ENCODE measurements at places on chromosomes 16 and 17. TPM values are rescaled to one million over a fixed set of nuclear protein-coding genes. Genes with fewer than 3 reads are reported as not detected.

Gene CTNS
- total RNA-seq: 6.2 TPM

DNA sequence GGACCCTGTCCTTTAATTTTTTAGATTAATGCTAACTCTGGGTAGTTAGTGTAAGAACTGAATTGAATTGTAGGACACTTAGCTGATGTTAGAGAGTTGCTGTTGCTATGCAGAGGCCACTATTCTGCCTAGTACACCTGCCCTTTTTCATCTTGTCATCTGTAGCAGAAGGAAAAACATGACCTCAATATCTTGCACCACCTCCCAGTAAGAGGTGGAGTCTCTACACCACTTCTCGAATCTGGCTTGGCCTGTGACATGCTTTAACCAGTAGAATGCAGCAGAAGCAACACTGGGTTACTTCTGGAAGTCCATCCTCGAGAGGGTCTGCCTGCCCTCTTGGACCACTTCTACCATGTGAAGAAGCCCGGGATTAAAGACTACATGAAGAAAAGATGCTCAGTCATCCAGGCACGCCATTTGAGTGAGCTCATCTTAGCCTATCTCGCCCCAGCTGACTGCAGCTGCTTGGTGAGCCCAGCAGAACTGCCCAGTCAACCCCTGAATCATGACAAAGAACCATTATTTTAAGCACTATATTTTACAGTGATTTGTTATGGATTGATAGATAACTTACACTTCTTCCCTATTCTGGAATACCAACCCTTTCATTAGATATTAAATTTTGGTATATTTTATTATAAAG, 153.5 kb downstream of the MYO1D start:
- peak; percentile 33 for DNase-seq

Gene PTX4
- not detected for total RNA-seq

DNA sequence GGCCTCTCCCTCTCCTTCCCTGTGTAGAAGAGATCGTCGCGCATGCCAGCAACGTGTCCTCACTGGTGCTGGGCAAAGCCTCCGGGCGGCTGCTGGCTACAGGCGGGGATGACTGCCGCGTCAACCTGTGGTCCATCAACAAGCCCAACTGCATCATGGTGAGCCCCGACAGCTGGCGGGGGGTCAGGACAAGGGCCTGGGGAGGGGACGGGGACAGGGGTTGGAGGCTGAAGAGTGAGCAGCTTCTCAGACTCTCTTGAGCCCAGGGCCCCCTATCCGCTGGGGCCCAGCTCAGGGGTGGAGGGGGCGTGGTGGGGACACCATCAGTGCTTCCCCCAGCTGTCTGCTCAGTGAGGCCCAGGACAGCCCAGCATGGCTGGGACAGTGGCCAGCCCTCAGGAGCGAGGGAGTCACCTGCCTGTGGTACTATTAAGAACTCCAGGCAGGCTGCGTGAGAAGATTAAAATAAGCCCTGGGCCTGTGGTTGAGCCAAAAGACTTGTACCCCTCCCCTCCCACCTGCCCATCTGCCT, 6.2 kb downstream of the KATNB1 start:
- peak; percentile 41 for DNase-seq

Gene DNAH3
- total RNA-seq: 1.8 TPM

DNA sequence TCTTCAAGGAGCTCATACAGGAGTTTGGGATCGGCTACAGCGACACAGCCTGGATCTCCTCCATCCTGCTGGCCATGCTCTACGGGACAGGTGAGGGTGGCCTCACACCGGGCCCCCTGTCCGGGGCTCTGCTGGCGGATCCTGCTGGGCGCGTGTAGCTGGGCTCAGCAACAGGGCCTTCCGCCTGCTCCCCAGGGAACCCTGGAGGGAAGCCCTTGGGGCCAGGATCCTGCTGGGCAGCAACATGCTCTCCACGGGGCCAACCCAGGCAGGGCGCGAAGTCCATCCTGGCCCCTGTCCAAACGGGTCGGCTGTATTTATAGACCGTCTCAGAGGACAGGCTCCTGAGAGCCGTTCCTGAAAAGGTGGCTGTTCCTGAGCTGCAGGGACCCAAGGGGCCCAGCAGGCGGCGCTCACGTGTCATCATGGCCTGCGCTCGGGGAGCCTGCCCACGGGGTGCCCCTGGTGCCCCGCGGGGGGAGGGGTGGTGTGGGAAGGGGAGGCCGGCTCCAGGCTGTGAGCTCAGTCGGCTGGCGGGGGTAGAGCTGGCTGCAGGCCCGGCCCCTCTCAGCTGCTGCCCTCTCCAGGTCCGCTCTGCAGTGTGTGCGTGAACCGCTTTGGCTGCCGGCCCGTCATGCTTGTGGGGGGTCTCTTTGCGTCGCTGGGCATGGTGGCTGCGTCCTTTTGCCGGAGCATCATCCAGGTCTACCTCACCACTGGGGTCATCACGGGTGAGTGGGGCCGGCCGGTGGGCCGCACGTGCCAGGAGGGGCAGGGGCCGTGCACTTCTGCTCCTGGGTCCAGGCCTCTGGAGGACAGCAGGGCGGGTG, 7.5 kb downstream of the SLC16A3 start:
- DNase-seq: peak; percentile 67

Gene C17orf78
- not detected for total RNA-seq

DNA sequence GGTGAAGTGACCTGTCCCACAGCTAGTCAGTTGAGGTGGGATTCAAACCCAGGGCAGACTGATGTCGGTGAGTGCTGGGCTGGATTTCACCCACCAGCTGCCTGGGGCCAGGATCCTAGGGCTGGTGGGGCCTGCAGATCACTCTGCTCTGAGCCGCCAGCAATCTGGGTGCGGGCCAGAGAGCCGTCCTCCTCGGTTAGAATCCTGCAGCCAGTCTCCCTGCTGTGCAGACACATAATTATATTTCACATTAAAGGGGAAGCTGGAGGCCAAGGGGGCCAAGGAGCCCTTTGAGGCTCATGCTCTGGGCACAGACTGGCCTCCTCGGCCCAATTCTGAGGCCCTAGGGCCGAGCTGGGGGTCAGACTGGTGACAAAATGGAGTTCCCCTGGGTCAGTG, 996 bp upstream of the KCNJ12 start:
- DNase-seq: no peak

DNA sequence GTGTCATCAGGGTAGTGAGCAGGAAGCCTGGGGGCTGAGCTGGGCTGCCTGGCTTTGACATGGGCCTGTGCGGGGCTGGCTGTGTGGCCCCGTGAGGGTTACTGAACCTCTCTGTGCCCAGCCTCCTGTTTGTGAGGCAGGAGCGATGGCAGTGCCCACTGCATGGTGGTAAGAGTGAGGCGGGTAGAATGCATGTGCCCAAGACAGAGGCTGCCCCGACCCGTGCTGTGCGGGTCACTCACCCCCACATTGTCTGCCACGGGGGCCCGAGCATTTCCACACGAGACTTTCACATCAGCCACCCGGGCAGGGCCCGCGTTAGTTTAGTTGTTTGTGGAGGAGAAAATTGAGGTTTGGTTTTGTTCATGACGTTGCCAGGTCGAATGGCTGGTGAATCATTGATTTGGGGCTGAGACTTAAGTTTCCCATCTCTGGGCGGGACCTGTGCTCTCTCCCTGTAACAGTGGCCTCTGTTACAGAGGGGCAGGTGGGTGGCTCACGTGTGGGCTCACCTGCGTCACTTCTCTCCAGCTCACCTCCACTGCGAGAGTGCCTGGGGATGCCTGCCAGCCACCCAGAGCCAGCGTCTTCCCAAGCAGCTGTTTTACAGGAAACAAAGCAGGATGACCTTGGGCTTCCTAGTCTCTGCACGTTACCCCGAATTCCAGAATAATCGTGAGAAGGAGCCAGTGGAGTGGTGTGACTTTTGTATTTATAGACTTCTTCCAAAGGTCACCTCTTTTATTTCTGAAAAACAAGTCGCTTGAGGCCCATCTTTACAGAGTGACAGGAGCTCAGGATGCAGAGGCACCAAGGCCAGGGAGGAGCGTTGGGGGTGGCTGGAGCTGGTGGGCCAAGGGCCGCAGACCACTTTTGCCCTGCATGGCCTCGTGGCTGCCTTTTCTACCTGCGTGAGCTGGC, 150.6 kb downstream of the RPTOR start:
- DNase-seq: no peak

Gene TBC1D3
- not detected for total RNA-seq

GRCh38 chr16:12356632-12357340, 380.3 kb downstream of the SNX29 start:
- no peak for DNase-seq

GRCh38 chr17:28540231-28540630, 12.2 kb downstream of the UNC119 start:
- DNase-seq: no peak

GRCh38 chr17:12773153-12773552, 16.1 kb upstream of the ARHGAP44 start:
- DNase-seq: no peak

DNA sequence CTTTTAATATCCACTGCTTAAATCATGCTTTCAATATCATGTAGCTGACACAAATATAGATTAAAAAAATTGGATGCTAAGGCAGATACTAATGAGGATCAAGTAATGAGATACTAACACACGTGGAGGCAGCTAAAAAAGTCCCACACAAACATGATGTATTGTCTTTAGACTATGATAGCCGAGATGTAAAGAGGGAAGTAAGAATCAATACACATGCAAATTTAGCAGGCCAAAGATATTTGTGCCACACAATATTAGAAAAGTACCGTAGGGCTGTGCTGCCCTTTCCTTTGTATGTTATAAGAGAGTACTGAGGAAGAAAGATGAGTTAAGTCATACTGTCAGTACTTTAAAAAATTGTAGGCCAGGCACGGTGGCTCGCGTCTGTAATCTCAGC, 51.4 kb upstream of the STAC2 start:
- DNase-seq: no peak

- no peak for DNase-seq
Measured at GRCh38 chr16:90047714-90048346, 28.6 kb upstream of the DBNDD1 start.

Data from left ventricle myocardium inferior (tissue), 1 donor.